ENCODE measurements at places on chromosomes 11 and 22.

DNA sequence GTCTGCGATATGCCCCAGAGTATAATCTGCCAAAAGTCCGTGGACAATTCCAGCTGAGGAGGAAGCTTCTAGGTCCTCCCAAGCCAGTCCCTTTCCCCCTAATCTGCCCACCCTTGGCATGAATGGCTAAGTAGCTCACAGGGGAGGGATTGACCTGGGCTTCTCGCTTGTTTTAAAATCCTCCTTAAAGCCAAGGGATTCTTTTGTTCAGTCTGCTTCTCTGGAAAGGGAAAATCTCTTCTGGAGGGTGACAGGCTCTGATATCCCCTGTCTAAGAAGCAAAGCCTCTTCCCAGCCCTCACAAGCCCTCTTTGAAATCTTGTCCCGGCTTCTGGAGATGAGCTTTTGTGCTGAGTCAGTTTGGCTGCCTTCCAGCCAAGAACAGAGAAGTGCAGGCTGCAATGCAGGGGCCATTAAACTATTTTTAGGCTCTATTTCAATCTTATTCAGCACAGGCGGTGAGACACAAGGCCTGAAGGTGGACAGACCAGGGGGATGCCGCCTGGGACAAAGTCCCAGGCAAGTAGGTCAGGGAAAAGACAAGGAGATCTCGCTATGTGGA, 23.9 kb downstream of the NEFH start:
- no peak for DNase-seq

GRCh38 chr22:45534339-45535192, 31.9 kb downstream of the FBLN1 start:
- no peak for DNase-seq

DNA sequence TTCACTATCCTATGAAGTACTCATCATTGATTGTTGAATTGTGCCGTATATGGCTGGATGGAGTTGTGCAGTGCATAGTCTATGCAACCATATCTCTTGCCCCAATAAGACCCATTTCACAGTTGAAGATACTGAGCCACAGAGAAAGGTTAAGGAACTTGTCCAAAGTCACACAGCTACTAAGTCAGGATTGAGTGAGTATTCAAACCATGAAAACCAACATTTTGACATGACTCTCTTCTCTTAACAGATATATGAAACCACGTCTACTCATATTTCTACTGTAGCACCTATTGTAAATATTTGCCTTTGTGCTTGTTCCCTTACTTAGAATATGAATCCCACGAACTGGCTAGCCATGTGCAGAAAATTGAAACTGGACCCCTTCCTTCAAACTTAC, 58.1 kb downstream of the MAML2 start:
- DNase-seq, result no peak

DNA sequence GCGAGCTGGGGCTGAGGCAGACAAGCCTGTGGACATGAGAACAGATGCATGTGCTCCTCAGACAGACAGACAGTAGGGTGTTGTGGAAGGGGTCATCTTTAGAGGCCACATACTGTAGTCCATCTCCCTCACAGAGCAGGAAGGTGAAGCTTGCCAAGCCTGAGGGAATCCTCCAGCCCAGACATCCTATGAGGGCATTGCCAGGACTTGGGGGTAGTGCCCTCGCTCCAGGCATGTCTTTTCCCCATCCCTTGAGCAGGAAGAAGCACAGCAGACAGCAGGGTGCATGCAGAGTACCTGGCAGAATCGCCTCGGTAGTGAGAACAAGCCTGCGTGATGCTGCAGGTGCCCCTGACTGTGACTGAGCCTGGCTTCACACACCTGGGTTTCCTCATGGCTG, 66.5 kb upstream of the CLDN5 start:
- DNase-seq, result no peak
